Esophagus squamous epithelium (tissue), 5 donors: ENCODE measurements at places on chromosomes 6 and 20.

DNA sequence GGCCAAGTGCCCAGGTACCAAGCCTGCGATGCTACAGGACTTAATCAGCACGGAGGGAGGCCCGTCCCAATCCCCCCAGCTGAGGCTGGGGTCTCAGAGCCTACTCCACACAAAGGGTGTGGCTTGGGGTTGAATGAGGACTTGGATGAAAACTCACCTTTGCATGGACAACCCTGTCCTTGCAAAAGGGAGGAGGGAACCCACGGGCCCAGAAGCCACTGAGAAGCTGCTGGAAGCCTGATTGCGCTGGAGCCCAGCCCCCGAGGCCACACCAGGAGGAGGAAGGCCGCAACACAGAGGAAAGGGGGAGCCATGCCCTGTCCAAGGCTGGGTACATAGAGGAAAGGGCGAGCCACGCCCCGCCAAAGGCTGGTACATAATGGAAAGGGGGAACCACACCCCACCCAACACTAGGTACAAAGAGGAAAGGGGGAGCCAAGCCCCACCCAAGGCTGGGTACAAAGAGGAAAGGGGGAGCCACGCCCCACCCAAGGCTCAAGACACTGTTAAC lies 158.8 kb downstream of the DLL1 start:
- no peak for DNase-seq

DNA sequence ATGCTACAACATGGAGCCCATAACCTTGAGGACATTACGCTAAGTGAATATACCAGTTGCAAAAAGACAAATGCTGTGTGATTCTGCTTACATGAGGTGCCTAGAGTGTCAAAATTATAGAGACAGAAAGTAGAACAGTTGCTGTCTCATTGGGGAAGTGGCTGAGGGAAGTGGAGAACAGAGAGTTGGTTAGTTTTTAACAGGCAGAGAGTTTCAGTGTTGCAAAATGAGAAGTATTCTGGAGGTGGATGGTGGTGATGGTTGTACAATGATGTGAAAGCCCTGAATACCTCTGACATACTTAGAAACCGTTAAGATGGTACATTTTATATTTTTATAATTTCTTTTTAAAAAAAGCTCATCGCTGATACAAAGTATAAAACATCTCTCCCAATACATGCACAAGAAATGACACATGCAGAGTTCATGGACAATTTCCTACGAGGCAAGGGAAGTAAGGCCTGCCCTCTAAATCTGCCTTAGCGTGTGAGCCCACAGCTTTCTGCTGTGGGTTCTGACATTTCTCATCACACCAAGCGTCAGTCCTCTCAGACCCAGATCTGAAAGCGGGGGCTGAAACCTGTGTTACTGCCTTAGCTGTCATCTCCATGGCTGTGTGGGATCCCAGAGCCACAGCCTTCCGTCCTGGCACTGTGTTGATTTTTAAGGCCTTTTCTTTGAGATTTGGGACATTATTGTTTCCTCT lies 126.0 kb downstream of the RNASET2 start:
- no peak for DNase-seq

GRCh38 chr6:139648430-139649000 lies 274.1 kb upstream of the CITED2 start:
- no peak for DNase-seq

DNA sequence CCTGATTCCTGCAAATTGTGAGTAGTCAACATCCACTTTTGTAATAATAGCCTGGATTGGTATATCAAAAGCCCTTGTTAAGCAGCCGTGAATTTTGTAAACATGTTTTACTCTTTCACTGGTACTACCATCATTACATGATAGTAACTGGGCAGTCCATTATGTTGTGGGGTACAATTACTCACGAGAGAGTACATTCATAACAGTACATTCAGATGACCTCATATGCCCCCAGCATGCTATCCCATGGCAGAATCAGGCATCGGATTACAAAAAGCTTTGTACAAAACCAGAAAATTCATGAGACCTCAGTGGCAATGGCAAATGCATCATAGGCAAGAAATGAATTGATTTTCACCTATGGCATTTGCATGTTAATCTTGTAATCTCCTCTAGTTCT lies 166.2 kb downstream of the EPM2A start:
- no peak for DNase-seq

GRCh38 chr6:107235511-107235910 lies 120.2 kb upstream of the BEND3 start:
- DNase-seq, result no peak

- DNase-seq, result no peak
Measured at GRCh38 chr20:31652917-31653396, 15.2 kb downstream of the COX4I2 start.

GRCh38 chr6:86619428-86619827 lies 317.9 kb upstream of the HTR1E start:
- DNase-seq, result no peak

DNA sequence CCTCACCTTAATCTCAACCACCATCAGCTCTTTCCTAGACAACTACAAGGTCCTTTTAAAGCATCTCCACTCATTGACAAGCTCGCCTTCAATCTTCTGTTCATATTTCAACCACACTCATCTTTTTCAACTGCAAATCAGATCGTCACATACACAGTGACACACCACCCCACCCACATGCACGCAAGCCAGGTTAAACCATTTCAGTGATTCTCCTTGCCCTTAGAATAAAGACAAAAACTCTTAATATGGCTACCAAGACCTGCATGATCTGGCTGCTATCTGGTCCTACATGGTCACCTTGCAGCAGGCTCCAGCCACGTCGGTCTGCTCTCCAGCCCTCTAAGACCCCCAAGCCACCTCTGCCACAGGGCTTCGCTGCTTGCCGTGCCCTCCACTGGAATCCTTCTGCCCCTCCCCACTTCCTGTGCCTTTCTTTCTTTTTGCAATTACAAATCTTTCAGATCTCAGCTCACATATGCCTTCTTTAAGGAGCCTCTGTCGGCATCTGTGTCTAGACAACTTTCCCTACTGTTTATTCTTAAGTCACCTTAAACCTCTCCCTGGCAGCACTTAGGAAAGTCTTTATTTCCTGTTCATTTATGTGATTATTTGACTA lies 507.3 kb upstream of the ARID1B start:
- no peak for DNase-seq

GRCh38 chr6:153044295-153044694 lies 41.8 kb upstream of the MTRF1L start:
- no peak for DNase-seq

- no peak for DNase-seq
Measured at GRCh38 chr6:122785891-122786290, 3.2 kb upstream of the SMPDL3A start.

DNA sequence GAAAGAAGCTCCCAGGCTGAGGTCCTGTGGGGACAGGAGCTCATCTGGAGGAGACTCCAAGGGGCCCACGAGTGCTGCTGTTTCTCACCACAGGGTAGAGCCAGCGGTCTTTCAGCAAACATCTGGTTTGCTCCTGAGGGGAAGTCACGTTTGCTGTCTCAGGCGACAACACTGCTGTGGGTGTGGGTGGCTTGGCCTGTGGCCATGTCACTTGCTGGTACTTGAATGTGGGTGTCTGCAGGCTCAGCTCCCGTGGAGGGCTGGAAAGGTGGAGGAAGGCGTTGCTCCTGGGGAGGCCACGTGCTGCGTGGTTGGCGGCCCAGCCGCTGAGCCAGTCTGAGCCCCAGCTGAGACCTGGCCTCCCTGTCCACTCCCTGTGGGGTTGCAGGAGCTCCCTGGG lies 52.8 kb upstream of the MPC1 start:
- DNase-seq, result no peak

- no peak for DNase-seq
Measured at GRCh38 chr6:110432285-110432900, 17.0 kb upstream of the DDO start.

DNA sequence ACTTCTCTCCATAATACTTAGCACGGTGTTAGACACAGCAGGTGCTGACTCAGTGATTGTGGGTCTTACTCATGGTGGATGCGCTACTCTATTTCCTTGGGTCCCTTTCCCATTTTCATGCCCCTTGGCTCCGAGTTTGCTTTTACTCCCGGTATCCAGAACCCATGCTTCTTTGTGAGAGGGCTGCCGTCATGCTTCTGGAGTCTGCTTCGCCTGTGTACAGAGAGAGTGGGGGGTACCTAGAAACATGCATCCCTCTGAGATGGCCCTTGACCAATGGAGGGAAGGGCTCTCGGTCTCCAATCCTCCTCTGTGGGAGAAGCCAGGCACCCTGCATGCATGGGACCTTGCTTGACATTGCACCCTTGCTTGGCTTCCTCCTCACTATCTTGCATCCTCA lies 160.4 kb downstream of the NRN1 start:
- no peak for DNase-seq

DNA sequence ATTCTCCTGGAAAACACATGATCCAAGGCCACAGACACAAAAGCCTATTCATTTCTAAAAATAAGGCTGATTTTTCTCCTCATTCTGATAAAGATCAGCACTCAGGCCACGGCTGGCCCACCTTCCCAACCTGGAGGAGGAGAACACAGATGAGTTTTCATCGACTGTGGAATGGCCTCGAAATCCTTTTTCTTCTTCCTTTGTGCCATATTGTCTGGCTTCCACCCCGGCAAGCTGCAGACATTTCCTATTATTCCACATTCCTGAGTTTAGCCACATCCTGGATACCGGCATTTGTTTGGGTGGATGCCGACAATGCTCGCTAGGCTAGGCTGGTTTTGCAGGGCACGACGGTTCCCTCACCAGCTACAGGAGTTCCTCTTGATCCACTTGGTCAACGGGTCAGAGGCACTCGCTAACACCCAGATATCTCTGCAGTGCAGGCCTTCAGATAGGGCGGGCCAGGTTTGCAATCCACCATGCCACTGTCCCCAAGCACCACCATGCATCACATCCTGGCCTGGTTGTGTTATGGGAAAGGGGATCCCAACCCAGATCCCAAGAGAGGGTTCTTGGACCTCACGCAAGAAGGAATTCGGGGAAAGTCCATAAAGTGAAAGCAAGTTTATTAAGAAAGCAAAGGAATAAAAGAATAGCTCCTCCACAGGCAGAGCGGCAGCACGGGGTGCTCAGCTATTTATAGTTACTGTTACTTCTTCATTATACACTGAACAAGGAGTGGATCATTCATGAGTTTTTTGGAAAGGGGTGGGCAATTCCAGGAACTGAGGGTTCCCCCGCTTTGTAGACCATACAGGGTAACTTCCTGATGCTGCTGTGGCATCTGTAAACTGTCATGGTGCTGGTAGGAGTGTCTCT lies 4.2 kb upstream of the CTSZ start:
- DNase-seq, result no peak

GRCh38 chr6:51578994-51579393 lies 508.4 kb downstream of the PKHD1 start:
- DNase-seq, result no peak

DNA sequence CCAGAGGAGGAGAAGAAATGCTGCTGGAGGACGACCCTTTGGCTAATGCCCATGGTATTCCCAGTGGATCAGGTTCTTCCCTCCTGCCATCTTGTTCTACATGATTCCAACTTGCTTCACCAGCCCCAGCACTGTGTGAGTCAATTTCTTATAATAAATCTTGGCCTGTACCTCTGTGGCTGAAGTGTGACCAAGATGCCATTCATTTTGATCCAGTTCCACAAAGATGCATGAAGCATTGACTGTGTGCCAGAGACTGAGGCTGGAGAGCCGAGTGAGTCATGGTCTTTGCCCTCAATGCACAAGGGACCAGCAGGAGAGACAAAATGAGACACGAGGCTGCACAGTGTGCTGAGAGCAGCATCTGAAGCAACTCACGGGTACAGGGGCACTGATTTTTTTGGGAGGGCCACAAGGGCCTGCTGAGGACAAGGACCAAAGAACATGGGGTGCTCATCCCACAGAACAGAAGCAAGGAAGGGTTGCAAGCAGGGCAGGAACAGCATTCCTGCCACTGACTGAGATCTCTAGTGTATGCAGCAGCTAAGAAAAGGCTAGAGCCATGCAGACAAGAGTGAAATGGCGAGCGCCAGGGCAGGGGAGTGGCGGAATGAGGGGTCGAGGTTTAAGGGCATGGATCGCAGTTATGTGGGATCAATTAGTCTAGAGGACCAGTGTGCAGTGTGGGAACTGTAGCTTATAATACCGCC lies 207.0 kb downstream of the THBS2 start:
- no peak for DNase-seq

- no peak for DNase-seq
Measured at GRCh38 chr20:6530254-6530653, 237.2 kb upstream of the BMP2 start.

- DNase-seq, result no peak
Measured at GRCh38 chr20:34824026-34824425, 1.4 kb downstream of the NCOA6 start.
